ENCODE measurements at places on chromosomes 6 and 20.

GRCh38 chr6:52534966-52535390, 41.9 kb downstream of the TRAM2 start:
- DNase-seq, result no peak

- no peak for DNase-seq
Observed at GRCh38 chr20:568673-569415, 25.3 kb upstream of the CSNK2A1 start.

DNA sequence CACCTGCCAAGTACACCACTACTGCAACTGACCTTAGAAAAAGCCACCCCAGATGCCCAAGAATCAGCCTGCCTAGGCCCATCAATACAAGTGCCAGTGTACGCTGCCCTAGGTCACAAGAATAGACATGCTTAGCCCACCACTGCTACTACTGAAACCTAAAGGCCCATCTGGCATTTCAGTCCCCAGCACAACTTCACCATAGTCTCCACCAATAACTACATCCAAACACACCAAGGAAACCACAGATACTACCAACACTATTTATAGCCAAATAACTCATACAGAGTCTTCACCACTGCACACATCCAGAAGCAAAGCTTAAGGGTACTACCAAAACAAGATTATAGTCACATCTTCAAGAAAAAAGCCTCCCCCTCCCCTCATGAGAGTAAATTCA, 28.2 kb downstream of the TREML4 start:
- peak; percentile 39 for DNase-seq

DNA sequence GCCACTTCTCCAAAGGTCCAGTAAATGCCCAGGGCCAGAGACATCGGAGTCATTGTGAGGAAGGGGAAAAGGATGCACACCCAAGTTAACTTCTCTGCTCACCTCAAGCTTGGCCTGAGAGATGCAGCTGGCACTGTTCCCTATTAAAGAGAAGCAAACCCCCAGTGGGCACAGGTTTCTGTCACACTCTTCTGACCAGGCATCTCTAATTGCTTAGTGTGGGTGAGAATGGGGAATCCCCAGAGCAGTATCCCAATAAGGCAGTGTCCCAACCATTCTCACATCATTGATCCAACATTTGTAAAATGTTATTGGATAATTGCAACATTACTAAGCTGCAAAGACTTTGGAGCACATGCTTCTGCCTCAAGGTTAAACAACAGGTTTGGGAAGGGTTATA, 232.3 kb downstream of the ADGRG6 start:
- no peak for DNase-seq

DNA sequence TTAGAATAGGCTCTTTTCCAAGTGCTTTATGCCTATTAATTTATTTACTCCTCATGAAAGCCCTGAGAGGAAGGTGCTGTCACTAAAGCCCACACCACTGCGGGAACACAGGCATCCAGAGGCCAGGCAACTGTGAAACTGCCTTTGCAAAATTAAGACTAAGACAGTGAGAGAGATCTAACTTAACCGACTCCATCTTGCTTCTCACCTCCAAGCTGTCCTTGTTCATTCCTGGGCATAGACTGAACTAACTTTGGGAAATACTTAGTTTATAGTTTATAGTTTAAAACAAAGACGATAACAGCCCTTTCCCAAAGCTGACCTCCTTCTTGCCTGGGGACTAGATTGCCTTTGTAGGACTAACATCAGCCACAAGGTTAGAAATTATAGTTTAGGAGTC, 80.1 kb downstream of the RSPH3 start:
- no peak for DNase-seq

DNA sequence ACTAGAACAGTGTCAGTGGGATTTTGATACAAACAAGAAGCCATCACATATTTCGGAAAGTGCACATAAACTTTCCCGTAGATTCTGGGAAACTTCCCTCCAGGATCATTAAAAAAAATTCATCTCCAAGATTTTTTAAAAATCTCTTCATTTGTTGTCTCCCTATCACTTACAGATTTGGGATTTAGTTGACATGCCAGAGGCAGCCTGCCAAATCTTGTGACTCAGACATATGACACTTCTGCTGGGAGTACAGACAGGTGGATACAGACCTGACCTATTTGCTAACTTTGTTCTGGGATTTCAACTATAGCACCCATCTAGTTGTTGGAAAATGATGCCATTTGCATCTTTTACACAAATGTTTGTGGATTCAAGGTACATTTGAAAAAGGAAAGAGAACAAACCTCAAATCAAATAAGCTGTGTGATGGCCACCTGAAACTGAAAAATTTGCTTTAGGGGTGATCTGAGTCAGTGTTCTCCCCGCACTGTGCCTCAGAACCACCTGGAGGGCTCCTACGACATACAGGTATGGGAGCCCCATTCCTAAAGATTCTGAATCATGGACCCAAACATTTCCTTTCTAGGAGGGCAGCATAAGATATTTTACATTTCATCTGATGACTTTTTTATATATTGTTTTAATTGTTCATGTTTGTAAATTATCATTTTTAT, 21.9 kb upstream of the CD2AP start:
- no peak for DNase-seq

- DNase-seq, result no peak
Observed at GRCh38 chr6:135195522-135195921, 14.4 kb downstream of the MYB start.

GRCh38 chr20:62694868-62695267, 13.8 kb upstream of the NTSR1 start:
- DNase-seq, result no peak

- DNase-seq, result no peak
Observed at GRCh38 chr6:166932116-166932515, 24.2 kb downstream of the RNASET2 start.

DNA sequence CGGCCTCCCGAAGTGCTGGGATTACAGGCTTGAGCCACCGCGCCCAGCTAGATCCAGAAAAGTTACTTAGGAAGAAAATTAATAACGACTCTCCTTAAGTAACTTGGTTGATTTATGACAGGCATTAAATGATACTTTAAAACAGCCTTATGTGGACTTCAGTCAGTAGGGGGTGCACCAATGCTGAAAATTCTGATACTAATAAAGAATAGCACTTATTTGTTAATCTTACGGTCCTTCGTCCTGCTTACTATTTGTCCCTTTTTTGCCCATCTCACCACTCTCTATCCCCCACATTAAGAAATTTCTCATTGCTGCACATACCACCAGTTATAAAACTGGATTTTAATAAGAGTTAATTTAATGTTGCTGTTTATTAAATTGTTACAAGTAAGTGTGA, 12.7 kb upstream of the PRELID3B start:
- no peak for DNase-seq

GRCh38 chr6:69866351-69866769, at the start of gene COL19A1:
TSS of gene COL19A1 (plus strand) at chr6:69866556. CDS start at chr6:69879568, 13,012 bp downstream.
- DNase-seq, result no peak

DNA sequence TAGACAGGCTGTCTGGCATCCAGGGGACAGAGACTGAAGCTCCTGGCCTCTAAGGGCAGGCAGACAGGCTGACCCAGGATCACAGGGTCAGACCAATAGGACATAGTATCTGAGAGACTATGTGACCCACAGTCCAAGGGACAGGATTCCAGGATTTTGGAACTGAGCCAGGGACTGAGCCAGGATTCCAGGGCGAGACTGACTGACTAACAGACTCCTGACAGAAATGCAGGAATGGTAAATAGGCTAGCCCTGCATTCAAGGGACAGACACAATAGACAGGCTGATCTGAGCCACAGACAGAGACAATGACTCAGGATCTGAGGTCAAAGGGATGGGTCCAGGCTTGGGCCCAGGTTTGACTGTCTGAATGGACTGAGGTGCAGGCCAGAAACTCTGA, 19.8 kb downstream of the XKR7 start:
- no peak for DNase-seq

DNA sequence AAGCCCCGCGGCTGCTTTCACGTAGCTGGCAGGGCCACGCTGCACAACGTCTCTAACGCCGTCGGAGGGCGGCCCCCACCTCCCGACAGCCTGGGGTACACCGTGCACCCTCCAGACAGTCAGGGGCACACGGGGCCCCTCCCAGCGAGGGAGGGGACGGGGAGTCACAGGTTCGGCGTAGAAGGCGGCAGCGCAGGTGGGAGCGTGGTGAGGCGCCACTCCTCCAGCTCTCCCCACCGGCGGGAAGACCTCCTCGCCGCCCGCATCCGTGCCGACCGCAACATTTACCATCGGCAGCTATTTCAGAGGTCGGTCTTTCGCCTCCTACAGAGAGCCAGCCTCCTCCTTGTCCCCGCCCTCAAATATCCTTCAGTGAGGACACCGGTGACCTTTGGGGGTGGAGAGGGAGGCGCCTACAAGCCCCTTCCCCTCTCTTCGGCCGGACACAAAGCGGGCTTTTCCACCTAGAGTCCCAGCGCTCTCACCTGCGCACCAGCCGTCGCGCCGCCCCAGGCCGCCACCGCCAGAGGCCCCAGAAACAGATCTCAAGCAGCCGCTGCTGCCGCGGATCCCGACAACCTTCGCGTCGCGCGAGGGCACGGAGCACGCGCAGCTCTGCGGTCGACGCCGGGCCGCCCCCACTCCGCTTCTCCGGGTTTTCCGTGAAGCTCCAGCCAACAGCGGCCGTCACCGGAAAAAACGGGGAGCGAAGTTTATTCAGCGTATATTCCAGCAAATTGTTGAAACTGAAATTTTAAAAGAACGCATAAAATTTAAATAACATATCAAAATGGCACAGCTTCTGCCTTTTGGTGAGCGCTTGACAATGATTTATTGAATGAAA, at the start of gene MKKS:
Gene MKKS (minus strand): TSS at position 600 of the 844 bp plus-strand sequence. CDS start 20,708 bp downstream, outside the sequence.
- peak; percentile 96 for DNase-seq

Measured in esophagus muscularis mucosa (tissue), 4 donors.